B cell (primary cell): ENCODE measurements at places on chromosomes 3 and 15. TPM values are rescaled to one million over a fixed set of nuclear protein-coding genes. Genes with fewer than 3 reads are reported as not detected.

The CNTN4 gene
- total RNA-seq: 0.05 TPM in 1 of 2 replicates, not detected in the other

The TICRR gene
- total RNA-seq: 0.05 TPM in 1 of 2 replicates, not detected in the other

The GUCA1C gene
- not detected in 2 replicates for total RNA-seq

The CTXN2 gene
- total RNA-seq: 0.10 TPM in 1 of 2 replicates, not detected in the other

The GRIP2 gene
- not detected in 2 replicates for total RNA-seq

The TXNRD3 gene
- 0.41 and 0.99 TPM in 2 replicates for total RNA-seq

The IQCH gene
- total RNA-seq: 1.6 and 2.2 TPM in 2 replicates

The CLSTN2 gene
- not detected in 2 replicates for total RNA-seq

The SEMA7A gene
- total RNA-seq: 39.0 and 44.2 TPM in 2 replicates

The SAMMSON gene
- not detected in 2 replicates for total RNA-seq

The CSPG4 gene
- 0.15 and 0.17 TPM in 2 replicates for total RNA-seq

The HRG gene
- not detected in 2 replicates for total RNA-seq

The CHAC1 gene
- 3.1 and 3.6 TPM in 2 replicates for total RNA-seq

The TTLL13 gene
- total RNA-seq: 0.22 and 0.42 TPM in 2 replicates

The CISH gene
- total RNA-seq: 2.3 and 2.4 TPM in 2 replicates

The SLC28A1 gene
- total RNA-seq: not detected in 2 replicates

The GPR156 gene
- total RNA-seq: 0.20 TPM in 1 of 2 replicates, not detected in the other

The FBXO40 gene
- not detected in 2 replicates for total RNA-seq

The NOX5 gene
- total RNA-seq: 0.05 TPM in 1 of 2 replicates, not detected in the other

The GRK7 gene
- not detected in 2 replicates for total RNA-seq

The CLDN1 gene
- total RNA-seq: not detected in 2 replicates

The CHRNA3 gene
- not detected in 2 replicates for total RNA-seq

The KLHL40 gene
- total RNA-seq: not detected in 2 replicates

The CCDC9B gene
- total RNA-seq: 1.6 and 2.8 TPM in 2 replicates

The SMAD6 gene
- 0.22 and 0.37 TPM in 2 replicates for total RNA-seq

The ERC2 gene
- total RNA-seq: not detected in 2 replicates

The DGKG gene
- total RNA-seq: 10.9 and 11.6 TPM in 2 replicates

The NEK10 gene
- total RNA-seq: 0.36 and 0.49 TPM in 2 replicates

The CPNE9 gene
- 0.37 and 1.2 TPM in 2 replicates for total RNA-seq

The SCAANT1 gene
- total RNA-seq: 1.7 TPM in 1 of 2 replicates, not detected in the other

The CD200R1 gene
- total RNA-seq: 3.6 and 4.4 TPM in 2 replicates

The BOC gene
- total RNA-seq: 0.12 and 0.78 TPM in 2 replicates

The POLQ gene
- total RNA-seq: 0.79 and 0.97 TPM in 2 replicates

The FANCD2OS gene
- not detected in 2 replicates for total RNA-seq

The FAM81A gene
- total RNA-seq: 3.8 and 3.9 TPM in 2 replicates

The IL12A gene
- 4.3 and 6.1 TPM in 2 replicates for total RNA-seq

The ASB14 gene
- not detected in 2 replicates for total RNA-seq

The ERICH6 gene
- 0.44 TPM in 1 of 2 replicates, not detected in the other for total RNA-seq

The HMG20A gene
- 62.3 and 63.5 TPM in 2 replicates for total RNA-seq
